NCI-H345 (cell line): ENCODE measurements at places on chromosomes 6 and 20.
A peak's percentile ranks its signal among the peaks of the same experiment; 100 is the strongest.

DNA sequence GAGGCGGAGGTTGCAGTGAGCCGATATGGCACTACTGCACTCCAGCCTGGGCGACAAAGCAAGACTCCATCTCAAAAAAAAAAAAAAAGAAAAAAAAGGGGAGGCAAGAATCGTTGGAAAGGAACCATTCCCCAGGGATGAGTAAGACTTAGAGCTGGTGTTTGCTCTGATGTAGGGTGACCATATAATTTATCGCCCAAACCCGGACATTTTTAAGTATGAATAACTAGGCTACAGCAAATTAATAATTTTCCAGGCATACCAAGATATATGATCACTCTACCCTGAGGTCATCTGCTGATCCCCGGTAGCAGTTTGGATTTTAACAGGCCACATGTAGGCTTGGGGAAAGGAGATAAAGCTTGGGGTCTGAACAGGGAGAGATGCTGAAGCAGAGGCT, 260.9 kb downstream of the BTBD9 start:
- DNase-seq: no peak

GRCh38 chr6:18115356-18115755, 7.1 kb downstream of the NHLRC1 start:
- no peak for DNase-seq

GRCh38 chr6:1906014-1906413, 296.3 kb downstream of the FOXC1 start:
- no peak for DNase-seq

DNA sequence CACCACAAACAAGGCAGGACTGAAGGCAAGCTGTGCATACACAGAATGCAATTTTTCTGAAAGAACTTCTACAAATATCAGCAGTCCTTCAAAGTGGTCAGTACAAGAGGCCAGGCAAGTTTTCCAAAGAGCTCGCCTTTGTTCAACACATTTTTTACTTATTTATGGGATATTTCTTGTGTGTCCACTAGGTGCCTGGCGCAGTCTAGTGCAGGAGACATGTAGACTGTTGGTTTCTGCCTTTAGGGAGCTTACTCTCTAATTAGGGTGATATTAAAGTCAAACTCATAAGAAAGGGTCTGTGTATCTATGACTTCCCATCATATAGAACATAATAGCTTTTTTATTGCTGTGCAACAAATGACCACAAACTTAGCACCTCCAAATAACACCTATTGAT, 21.2 kb upstream of the VEGFA start:
- DNase-seq: no peak

DNA sequence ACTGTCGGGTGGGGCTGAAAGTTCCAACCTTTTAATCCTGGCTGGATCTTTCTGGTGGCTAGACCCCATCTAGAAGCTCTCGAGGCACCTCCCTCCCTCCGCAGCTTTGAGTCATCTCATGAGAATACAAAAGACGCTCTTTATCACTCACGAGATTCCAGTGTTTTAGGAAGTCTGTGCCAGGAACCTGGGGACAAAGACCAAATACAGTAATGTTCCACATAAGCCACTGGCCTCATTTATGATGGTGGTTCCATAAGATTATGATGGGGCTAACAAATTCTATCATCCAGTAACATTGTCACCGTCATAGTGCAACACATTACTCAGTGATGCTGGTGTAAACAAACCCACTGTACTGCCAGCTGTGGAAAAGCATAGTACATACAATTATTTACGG, 48.7 kb downstream of the NCOA7 start:
- DNase-seq: no peak

- no peak for DNase-seq
Measured at GRCh38 chr6:79266051-79266450, 31.6 kb upstream of the HMGN3 start.

GRCh38 chr6:153662982-153663381, 376.1 kb upstream of the OPRM1 start:
- DNase-seq: no peak

DNA sequence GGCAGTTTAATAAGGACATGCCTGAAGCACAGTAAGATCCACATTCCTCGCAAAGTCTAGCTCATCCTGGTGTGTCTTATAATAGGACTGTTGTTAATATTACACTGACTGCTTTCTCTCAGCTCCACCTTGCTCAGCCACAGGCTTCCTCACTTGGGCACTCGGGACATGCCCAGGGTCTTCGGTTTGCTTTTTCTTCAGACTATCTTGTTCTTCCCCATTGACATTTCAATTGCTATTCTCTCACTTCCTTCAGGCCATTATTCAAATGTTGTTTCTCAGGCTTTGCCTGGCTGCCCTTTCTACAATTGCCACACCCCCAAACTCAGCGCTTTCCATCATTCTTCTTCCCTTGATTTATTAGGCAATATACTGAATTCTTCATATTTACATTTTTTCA, 274.8 kb upstream of the RGS17 start:
- DNase-seq: no peak

GRCh38 chr6:155001934-155002333, 6.8 kb downstream of the TIAM2 start:
- DNase-seq: no peak

DNA sequence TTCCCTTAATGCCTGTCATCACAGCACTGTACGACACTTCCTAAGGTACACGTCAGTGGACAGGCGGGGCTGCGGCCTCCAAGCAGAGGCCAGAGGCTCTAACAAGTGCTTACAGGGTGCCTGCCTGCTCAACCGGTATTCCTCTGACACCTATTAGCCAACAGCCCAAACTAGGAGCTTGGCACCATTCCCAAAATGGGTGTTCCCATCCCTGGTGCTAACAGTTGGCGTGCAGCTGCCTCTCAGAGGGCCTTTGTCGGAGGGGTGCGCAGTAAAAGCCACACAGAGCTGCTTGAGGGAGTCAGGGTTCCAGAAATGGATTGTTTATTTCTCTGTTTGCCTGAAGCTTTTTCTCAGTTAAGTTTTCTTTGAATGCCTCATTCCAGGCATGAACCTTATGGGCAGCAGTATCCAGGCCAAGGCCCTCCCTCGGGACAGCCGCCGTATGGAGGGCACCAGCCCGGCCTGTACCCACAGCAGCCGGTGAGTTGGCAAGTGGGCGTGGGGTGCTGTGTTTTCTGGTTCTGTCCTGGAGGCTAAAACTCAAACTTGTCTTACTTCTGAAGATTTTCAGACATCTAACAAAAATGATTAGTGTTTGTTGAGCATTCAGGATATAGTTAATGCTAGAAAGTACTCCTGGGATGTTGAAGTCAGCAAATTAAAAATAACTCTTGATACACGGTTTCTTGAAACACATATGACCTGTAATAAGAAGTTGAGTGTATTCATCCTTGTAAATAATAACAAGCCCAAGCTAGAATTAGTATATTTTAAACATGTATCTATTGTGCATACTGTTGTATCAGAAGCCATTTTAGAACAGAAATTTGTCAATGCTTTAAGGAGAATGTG, 124.7 kb downstream of the TMEM242 start:
- peak; percentile 100 for DNase-seq

DNA sequence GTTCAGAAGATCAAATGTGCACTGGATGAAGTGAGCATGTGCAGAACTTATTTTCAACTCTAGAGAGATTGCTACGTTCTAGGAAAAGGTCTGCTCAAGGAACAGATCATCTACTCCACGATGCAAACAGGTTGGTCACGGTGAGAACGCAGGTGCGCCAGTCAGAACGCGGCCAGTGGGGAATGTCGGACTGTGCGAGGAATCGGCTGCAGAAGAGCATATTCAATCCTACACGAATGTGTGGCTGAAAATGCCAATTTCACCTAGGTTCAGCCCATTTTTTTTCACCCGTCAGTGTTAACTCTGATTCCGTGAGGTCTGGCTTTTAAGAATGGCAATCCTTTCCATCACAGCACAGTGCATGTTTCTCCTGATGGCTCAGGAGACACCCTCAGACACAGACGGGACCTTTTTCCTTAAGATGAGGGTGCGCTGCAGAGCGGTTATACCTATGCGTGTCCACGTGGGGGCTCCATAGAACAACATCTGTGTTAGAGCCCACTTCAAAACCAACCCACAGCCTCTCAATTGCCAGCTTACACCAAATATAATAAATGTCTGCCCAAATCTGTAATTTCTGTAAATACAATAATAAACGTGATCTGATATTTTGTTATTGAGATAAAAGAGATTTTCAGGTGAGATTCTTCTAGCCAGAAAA, 250.4 kb downstream of the FOXA2 start:
- DNase-seq: peak; percentile 80

GRCh38 chr6:122042960-122043735, 356.3 kb upstream of the HSF2 start:
- no peak for DNase-seq

- DNase-seq: no peak
Measured at GRCh38 chr6:36912586-36912985, 26.8 kb downstream of the C6orf89 start.

DNA sequence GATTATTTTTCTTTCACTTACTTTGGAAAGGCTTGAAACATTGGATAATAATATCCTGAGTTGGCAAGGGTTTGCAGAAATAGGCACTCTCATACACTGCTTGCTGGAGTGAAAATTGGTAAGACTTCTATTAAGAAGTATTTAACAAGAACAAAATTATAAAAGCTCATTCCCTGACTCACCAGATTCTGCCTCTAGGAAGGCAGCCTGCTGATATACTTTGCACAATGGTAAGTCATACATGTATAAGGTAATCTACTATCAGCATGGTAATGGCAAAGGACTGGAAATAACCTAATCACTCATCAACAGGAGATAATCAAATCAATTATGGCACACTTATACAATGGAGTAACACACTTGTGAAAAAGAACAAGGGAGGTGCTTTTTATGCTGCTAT, 85.8 kb downstream of the PLCG1 start:
- DNase-seq: no peak

GRCh38 chr6:15473741-15474161, 189.1 kb downstream of the DTNBP1 start:
- DNase-seq: no peak

DNA sequence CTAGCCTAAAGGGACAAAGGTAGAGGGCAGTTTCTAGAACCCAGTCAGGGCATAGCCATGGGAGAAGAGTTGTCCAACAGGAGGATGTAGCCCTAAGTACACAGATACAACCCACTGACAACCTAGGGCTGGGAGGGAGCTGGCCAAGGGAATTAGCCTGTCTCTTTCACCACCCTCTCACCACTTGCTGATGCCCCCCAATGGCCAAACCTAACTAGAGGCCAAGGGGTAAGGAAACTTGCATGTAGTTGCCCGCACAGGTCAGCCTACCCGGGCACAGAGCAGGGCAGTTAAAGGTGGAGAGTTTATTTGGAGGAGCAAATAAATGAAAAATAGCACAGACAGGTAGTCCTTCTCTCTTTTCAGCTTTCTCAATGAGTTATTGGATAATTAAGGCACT, 143.3 kb downstream of the LRFN2 start:
- DNase-seq: no peak

DNA sequence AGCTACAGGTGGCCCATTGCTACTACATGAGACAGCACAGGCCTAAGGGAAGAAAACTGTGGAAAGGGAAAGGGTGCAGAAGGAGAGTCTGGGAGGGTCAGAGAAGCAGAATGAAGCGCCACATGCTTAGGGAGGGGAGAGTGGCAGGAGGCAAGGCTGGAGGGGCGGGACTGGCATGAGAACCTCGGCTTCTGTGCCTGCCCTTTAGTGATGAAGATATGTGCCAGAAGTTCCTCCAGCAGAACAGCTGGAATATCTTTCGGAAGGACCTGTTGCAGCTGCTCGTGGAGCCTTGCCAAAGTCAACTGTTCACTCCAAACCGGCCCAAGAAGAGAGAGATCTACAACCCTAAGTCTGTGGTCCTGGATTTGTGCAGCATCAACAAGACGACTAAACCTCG, 61.8 kb downstream of the CNBD2 start:
- DNase-seq: no peak

GRCh38 chr6:154791556-154792317, 58.5 kb downstream of the SCAF8 start:
- no peak for DNase-seq

DNA sequence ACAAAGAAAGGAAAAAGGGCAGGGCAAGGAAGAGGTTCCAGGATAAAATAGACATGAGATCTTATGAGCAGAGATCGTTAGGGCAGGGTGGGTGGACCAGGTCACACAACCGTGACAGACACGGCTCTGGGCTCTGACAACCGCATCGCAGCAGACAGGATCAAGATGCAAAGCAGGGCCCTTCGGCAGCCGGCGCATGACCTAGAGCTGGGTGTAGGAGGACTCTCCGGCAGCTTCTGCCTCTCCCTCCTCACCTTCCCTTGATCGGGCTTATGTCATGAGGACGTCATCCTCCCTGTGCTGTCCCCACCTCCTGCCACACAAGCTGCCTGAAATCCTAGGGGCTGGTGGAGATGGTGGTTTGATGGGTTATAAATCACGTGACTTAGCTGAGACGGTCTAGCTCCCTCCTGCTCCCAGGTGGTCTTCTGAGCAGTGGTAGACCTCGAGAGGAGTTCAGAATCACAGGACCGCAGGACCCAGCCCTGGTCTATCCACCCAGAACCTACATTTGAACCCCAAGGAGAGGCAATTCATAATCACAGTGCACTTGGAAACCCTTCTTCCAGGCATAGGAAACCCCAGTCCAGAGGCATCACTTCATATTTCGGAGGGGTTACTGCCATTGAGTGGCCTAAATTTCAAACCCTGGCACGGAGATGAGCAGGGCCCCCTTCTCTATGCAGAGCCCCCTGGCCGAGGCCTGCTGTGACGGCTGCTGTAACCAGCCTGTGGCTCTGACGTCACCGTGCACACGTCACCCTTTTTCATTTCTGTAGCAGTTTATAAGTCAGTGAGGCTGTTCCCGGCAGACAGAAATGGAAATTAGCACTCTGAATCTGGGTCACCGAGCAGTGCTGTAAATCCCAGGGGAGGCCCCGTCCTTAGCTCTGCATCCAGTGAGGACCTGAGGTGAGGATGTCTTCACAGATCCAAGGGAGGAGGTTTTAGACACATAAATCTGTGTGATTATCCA, 8.7 kb upstream of the CCR6 start:
- no peak for DNase-seq

DNA sequence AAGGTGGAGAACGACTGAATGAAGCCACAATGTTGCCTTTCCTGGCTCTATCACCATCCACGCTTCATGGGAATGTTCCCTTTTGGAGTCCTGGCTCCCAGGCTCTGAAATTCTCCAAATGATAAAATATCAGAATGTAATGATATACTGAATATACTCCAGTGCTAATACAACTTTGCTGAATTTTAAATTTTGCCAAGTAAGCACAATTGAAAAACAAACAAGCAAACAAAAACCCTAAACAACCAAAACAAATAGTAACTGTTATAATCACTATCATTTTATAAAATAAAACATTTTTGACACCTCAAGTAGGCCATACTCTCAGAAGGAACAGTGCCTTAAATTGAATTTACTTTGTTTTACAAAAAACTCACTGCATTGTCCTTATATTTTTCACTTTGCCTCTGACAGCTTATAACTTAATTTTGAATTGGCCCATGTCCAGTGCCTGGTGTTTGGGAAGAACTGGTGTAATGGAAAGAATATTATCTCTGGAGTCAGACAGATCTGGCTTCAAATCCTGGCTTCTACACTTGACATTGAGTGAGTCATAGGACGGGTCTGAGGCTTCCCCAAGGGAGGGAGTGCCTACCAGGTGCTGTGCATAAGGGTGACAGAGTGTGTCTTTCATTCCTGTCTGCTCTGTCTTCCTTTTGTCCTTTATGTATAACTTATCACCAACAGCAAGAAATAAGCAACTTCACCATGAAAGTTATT, 698.3 kb downstream of the EPM2A start:
- no peak for DNase-seq
